GM20000 (cell line): ENCODE measurements at places on chromosomes 5 and 9.

DNA sequence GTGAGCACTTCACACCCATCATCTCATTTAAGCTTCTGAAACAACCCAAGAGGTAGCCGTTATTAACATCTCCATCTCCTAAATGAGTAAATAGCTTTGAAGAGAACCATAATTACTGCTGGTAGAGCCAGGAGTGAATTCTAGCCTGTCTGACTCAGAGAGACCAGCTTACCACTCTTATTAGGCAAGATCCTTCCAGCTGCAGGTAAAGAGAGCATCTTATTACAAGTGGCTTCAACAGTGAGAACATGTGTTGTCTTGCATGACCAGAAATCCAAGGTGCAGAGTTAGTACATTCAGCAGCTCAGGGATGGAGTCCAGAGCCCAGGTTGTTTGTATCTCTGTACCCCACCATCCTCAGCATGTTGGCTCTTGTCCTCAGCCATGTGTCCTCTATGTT, 10.9 kb upstream of the AFAP1L1 start:
- DNase-seq = no peak

GRCh38 chr5:167503926-167504720, 787.3 kb upstream of the WWC1 start:
- no peak for DNase-seq

- DNase-seq = peak; percentile 67
Measured at GRCh38 chr9:91193658-91194391, 167.9 kb downstream of the AUH start.

GRCh38 chr9:13942695-13943094, 371.2 kb downstream of the NFIB start:
- DNase-seq = no peak

GRCh38 chr9:18666348-18666747, 192.4 kb downstream of the ADAMTSL1 start:
- no peak for DNase-seq

DNA sequence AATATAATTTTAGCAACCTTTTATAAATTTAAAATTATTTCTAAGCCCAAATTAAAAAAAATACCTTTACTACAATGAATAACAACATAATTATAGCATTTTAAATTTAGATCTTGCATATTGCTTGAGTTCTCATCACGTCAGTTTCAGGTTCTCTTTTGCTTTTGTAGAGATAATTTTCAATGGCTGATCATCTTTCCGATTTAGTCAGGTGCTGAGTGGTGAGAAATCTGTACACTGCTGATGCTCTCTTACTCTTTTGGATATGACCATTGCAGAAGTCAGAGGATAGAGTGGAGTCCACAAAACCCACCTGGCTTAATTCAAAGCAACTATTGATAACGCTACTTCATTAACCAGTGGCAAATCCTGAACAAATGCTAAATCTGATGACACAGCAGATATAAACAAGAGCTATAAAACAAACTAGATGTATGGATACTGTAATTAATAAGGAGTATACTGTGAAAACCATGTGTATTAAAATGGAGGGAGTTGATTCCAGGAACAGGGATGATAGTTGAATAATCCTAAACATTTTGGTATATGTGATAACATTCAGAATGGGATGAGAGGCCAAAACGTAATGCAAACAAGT, 394.8 kb downstream of the CSNK1G3 start:
- DNase-seq = no peak

GRCh38 chr5:177458912-177459350, 12.3 kb downstream of the PRR7 start:
- no peak for DNase-seq

DNA sequence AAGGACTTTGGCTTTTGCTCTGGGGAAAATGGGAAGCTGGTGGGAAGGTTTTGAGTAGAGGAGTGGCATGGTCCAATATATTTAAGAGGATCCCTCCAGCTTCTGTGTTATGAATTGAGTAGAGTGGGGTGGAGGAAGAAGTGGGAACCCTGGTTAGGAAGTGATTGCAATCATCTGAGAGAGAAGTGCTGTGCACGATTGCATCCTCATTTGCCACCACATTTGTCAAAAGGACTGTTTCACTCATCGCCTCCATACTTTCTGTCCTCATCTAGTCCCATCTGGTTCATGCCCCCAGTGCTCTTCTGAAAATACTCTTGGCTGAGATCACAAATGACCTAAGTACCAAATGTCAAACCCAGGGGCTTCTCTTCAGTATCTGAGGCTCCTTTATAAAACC, 192.1 kb downstream of the RAB3C start:
- no peak for DNase-seq

DNA sequence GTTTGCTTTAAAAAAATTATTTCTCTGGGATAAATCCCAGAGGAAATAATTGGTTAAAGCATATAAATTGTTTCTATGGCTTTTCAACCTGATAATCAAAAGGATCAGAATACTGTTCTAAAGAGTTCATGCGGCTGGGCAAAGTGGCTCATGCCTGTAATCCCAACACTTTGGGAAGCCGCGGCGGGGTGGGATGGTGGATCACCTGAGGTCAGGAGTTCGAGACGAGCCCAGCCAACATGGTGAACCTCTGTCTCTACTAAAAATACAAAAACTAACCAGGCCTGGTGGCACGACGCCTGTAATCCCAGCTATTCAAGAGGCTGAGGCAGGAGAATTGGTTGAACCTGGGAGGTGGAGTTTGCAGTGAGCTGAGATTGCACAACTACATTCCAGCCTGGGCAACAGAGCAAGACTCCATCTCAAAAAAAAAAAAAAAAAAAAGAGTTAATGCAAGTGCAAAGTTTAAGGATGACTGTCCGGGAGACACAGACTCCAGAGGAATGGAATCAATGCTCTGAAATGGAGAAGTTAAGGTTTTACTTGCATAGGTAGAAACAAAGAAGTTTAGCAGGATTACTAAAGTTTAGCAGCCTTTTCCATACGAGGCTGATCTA, 16.6 kb upstream of the GRHPR start:
- no peak for DNase-seq

- no peak for DNase-seq
Measured at GRCh38 chr9:22111176-22111953, 102.3 kb upstream of the CDKN2B start.

GRCh38 chr5:76836585-76836984, 13.2 kb upstream of the S100Z start:
- DNase-seq = no peak

DNA sequence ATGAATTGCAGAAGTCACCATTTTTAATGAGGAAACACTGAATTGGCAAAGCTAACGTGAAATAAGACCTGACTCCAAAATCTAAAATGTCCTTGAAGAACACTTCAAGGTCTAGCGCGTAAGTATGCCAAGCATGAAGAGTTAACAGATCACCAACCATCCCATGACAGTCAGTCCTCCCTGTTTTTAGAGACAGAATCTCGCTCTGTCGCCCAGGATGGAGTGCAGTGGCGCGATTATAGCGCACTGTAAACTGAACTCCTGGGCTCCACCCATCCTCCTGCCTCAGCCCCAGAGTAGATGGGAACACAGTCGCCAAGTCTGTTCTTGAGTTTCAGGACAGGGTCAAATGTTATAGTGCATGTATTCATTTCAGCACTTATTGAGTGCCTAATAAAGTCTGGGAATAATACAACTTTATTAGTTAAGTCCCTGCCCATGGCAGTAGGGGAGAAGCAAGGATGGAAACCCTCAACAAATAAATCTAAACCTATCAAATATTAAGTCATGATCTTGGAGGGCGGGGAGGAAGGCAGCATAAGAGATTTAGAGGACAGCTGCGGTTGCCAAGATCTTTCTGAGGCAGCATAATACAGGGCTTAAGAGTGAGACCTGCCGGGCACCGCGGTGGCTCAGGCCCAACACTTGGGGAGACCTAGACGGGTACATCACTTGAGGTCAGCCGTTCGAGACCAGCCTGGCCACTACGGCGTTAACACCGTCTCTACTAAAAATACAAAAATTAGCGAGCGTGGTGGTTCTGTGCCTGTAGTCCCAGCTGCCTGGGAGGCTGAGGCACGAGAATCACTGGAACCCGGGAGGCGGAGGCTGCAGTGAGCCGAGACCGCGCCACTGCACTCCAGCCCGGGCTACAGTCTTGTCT, 1.1 kb downstream of the ATPSCKMT start:
- no peak for DNase-seq

- no peak for DNase-seq
Measured at GRCh38 chr9:134213508-134213850, 49.1 kb upstream of the RNU6ATAC start.

GRCh38 chr9:133148199-133149129, 15.2 kb downstream of the GBGT1 start:
- DNase-seq = peak; percentile 53

DNA sequence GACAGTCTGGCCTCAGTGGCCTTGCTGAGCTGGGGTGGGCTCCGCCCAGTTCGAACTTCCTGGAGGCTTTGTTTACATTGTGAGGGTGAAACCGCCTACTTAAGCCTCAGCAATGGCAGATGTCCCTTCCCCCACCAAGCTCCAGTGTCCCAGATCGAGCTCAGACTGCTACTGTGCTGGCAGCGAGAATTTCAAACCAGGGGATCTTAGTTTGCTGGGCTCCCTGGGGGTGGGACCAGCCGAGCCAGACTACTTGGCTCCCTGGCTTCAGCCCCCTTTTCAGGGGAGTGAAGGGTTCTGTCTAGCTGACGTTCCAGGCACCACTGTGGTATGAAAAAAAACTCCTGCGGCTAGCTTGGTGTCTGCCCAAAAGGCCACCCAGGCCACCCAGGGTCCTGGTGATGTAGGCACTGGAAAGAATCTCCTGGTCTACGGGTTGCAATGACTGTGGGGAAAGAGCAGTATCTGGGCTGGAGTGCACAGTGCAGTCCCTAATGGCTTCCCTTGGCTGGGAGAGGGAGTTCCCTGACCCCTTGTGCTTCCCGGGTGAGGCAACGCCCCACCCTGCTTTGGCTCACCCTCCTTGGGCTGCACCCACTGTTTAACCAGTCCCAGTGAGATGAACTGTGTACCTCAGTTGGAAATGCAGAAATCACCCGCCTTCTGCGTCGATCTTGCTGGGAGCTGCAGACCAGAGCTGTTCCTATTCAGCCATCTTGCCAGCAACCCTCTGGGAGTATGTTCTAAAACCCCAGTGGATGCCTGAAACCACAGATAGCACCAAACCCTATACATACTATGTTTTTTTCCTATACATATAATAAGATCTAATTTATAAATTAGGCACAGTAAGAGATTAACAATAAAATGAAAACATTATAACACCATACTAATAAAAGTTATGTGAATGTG, 95.5 kb downstream of the TMEM161B start:
- DNase-seq = no peak

GRCh38 chr9:123990427-123990826, 21.1 kb upstream of the LHX2 start:
- no peak for DNase-seq

GRCh38 chr9:77933019-77933418, 98.6 kb downstream of the GNAQ start:
- DNase-seq = no peak

GRCh38 chr5:73858776-73859175, 232.8 kb downstream of the ARHGEF28 start:
- no peak for DNase-seq

DNA sequence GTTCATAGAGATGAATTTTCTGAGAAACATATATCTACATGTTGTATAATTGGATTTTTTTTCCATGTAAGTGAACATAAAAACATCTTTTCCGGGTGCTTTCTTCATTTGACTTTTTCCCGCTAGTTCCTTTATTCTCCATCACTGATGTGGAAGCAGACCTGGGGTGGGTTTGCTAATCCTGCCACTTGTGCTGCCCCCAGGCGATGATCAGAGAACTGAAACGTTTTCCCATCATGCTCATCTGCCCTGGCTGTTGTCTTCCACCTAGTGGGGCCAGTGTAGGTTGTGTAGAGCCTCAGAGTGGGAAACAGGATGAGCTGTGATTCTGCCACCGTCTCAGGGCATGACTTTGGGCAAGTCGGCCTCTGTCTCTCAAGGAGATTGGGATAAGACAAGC, 34.2 kb upstream of the TGFBR1 start:
- no peak for DNase-seq

- no peak for DNase-seq
Measured at GRCh38 chr5:133461796-133462516, 150.4 kb downstream of the FSTL4 start.

DNA sequence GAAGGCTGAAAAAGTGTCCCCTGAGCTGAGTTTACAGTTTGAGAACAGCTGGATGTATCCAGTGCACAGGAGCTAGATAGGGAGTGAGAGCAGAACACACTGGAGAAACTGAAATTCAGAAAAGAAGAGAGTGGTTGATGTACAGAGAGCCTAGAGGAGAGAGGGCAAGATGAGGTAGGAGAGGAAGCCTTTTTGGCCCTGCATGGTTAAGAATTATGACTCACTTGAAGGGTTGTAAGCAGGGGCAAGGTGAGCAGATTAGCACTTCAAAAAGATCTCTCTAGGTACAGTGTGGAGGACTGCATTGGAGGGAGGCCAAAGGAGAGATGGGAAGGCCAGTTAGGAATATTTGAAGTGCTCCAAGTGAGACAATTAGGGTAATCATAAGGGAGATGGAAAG, 25.2 kb downstream of the MCC start:
- no peak for DNase-seq

- DNase-seq = no peak
Measured at GRCh38 chr5:176663566-176663965, 16.3 kb downstream of the TSPAN17 start.

GRCh38 chr9:109817846-109818472, 38.0 kb downstream of the PALM2AKAP2 start:
- peak; percentile 61 for DNase-seq

DNA sequence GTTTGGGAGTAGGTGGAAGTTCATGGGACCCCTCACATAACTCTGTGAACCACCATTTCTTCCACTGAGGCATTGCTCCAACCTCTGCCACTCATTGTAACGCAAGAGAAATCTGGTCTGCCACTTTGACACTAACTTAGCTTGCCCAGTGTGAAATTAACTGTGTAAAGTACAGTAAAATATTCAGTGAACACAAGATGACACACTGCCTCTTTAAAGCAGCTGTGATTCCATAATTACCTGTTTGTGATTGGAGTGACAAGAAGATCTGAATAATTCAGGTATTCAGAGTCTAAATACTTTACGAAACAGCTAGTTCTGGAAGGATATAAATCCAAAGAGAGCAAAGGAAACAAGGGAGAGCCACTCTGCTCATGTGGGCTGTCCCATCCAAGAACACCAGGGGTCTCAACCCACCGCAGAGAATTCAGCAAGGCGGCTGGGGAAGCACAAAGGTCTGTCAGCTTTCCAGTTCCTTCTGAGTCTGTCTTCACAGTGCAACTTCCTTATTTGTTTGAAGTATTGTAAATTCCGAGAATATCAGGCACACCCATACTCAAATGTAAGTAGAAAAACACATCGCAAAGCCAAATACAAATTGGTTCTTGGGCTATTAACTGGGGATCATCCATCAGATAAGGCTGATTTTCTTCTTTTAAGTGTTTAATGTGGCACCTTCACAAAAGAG, 86.9 kb downstream of the GNAQ start:
- DNase-seq = no peak

- no peak for DNase-seq
Measured at GRCh38 chr9:89983411-89983810, 378.6 kb downstream of the GADD45G start.

GRCh38 chr9:127741831-127742434, 6.8 kb upstream of the TOR2A start:
- DNase-seq = no peak

DNA sequence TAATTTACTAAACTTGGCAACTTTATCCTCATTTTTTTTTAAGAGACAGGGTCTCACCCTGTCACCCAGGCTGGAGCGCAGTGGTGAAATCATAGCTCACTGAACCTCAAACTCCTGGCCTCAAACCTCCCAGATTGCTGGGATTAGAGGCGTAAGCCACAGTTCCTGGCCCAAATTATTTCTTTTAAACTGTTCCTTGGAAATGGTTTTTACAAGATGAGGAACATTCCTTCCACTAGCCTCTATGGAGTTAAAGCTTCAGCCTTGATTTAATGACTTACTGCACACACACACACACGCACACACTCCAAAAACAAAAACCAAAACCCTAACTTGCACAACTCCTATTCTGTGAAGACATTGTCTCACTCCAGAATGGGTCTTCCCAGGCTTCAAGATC, 77.2 kb upstream of the TARS1 start:
- no peak for DNase-seq
